ENCODE measurements at places on chromosomes 2 and 18. TPM values are rescaled to one million over a fixed set of nuclear protein-coding genes. Genes with fewer than 3 reads are reported as not detected.
A peak's percentile ranks its signal among the peaks of the same experiment; 100 is the strongest.

DNA sequence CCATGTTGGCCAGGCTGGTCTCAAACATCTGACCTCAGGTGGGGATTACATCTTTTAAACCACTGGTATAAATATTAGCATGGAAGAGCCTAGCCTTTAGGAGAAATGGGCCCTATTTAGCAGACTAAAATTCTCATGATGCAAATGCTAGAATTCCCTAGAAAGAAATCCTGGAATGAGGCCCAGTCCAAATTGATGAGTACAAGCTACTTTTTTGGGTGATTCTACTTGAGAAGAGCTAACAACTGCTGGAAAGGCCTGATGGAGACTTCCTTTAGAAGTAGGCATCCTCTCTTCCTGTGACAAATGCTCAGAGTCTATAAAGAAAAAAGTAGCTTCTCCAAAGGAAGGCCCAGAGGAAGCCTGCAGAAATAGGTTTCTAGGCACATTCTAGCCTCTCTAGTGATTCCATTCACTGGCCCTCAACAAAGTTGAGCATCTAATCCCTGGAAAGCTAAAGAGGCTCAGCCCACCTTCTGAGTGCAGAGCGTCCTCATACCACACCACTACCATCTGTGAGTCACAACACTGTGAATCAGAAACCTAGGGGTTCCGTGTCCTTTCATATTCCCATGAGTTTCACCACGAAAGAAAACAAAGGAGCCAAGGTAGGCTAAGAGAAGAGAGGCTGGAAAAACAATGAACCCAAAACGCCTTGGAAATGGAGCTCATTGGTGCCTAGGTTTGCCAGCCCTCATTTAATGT lies 183.1 kb downstream of the C1D start:
- DNase-seq = no peak

- no peak for DNase-seq
These were observed 51.5 kb upstream of the RNU4ATAC start for GRCh38 chr2:121478996-121479745.

DNA sequence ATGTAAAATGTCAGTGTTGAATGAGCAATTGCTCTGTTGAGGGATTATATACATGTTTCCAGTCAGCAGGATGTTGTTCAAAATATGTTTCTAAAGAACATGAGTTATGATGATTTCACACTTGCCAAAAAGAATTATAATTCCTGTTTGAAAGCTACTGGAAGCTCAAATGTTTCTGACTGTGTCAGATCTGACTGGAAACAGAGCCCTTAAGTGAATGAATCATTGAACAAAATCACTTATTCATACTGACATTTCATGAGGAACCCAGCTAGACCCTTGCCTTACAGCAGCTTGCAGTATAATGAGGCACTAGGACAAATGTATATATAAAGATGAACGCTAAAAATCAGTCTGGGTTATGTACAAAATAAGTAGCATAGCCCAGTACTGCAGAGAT lies 35.4 kb upstream of the ITGAV start:
- DNase-seq = no peak

GRCh38 chr2:134225173-134225572 lies 28.7 kb upstream of the MGAT5 start:
- no peak for DNase-seq

GRCh38 chr2:234931371-234931770 lies 20.4 kb upstream of the SH3BP4 start:
- no peak for DNase-seq

DNA sequence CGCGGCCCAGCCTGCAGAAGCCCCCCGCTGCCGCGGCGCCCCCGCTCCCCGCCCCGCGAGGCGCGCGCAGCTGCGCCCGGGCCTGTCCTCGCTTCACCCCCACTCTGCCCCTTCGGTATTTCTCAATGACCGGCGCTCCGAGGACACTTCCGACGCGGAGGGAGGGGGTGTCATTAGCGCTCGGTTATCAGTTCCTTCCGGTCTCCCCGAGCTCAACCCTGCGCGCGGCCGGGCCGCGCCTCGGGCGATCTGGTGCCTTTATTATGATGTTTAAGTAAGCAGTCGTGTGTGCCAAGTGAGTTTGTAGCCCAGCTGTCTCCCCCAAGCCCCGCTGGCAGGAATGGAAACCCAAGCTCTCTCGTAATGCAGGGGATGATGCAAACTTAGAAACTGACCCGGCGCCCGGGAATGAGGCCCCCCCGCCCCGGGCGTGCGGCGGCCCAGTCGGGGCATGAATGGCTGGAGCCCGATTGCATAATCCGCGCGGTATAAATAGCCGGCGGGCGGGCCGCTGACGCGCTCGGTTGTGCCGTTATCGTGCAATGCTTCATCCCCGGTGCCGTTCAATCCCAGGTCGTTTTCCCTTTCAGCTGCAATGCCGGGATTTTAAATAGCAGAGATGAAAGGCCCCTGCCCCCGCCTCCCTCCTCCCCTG lies 3.9 kb upstream of the SPRED2 start:
- peak; percentile 57 for DNase-seq

- DNase-seq = no peak
These were observed 31.0 kb downstream of the CELF4 start for GRCh38 chr18:37534627-37535026.

DNA sequence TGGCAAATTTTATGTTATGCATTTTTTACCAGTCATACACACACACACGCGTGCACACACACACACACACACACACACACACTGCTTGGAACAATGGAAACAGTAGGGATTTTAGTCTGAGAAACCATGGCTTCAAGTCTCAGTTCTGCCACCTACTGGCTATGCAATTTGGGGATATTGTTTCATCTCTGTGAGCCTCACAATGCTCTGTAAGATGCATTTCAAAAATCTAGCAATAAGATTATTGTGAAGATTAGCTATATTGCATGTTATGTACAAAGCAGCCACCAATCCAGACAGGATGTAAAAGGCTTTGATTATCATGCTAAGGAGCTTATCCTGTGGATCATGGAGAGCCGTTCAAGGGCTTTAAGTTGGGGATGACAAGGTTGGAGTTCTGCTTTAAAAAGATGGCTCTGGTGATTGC lies 401.4 kb downstream of the NBAS start:
- no peak for DNase-seq

DNA sequence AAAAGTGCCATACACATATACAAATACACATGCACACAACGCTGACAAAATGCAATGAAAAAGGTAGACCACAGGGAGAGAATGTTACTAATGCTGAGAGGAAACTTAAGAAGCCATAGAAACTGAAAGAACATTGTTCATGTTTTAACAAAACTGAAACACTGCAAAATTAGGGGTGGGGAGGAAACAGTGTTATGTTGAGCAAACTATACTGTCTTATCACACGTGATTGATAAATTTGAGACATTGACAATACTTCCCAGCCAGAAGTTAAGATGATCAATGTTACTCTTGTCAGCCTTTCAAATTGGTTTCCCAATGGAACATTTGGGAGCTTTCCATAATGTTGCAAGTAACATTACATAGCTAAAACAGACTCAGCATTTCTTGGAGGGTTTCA lies 165.5 kb downstream of the L3MBTL4 start:
- DNase-seq = no peak

Gene HK2
- 32.2 TPM for total RNA-seq

Gene IL1A
- total RNA-seq = 0.23 TPM

Gene WNT6
- total RNA-seq = not detected

All from activated CD8-positive, alpha-beta memory T cell treated with anti-CD3 and anti-CD28 coated beads, Interleukin-2, amount 10 ng/mL, durations not matched to agents 7 days and 5 days (primary cell).